ENCODE measurements at places on chromosomes 6 and 20.

- no peak for DNase-seq
Measured at GRCh38 chr6:36777801-36778200, 61.4 kb downstream of the CPNE5 start.

DNA sequence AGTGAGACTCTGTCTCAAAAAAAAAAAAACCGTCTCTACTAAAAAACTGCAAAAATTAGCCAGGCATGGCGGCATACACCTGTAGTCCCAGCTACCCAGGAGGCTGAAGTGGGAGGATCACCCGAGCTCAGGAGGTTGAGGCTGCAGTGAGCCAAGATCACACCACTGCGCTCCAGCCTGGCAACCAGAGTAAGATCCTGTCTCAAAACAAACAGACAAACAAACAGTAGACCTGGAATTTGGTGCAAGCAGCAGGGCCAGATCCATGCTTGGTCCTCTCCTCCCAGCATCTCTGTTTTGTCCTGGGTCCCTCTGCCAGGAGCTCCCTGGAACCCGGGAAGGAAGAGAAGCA lies 11.6 kb downstream of the RIPOR3 start:
- DNase-seq: no peak

DNA sequence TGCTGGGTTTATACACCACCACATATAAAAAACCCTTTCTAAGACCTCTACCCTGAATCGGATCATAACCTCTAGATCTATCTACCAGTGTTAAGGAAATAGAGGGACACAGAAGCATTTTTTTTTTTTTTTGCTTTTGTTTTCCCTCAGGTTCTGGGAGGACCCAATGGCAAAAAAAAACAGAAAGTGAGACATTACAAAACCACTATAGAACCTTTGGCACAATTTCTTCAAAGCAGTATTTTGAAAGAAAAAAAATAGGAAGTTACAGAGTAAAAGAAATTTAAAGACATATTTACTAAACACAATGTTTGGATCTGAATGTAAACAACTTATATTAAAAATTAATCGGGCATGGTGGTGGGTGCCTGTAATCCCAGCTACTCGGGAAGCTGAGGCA lies 1258.7 kb upstream of the GJE1 start:
- no peak for DNase-seq

DNA sequence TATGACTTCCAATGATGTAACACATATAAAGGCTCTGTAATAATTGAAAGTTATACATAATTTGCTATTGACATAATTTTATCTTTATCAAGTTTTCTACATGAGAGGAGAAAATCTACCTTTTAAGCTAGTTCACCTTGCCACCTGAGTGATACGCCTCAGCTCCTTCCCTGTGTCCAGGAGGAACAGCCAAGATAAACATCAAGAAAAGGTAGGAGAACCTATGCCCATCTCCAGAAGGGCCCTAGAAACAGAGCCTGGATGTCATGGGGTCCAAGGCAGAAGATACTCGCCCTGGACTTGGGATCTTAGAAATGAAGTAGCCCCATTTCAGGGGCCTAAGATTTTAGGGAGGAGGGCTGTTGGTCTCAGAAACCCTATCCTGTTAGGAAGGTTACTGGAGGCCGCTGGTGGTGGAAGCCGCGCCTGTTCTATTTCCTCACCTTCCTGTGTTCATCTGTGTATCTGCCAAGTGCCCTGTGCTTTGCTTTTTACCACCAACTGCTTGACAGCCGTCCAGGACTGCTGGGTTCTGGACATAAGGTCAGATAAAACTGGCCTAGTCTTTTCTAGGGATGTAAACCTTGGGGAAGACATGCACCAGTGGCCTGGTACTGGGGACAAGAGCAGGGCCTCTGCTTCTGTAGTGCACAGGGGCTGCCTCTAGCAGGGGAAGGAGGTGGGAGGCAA lies 178.5 kb downstream of the ARID1B start:
- DNase-seq: no peak

- DNase-seq: no peak
Measured at GRCh38 chr6:112150363-112150762, 63.0 kb downstream of the FAM229B start.

DNA sequence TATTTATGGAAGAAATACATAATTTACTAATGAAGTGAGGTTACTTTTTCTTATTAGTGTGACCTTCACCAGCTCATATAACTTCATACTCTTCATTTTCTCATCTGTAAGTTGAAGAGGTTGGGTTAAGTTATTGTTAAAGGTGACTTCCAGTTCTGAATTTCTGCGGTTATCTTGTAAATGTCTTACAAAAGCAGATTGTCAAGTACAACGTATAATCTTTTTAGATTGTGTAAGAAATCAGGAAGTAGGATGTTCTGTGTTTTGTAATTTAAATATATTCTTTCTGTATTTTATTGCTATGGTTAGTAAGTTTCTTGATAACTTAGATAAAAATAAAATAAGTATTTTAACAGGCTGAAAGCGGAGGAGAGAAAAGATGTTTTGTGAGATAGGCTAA lies 12.0 kb downstream of the WTAP start:
- no peak for DNase-seq

- DNase-seq: no peak
Measured at GRCh38 chr6:111626441-111626840, 20.8 kb upstream of the TRAF3IP2 start.

- no peak for DNase-seq
Measured at GRCh38 chr20:12715371-12715770, 293.4 kb upstream of the SPTLC3 start.

GRCh38 chr20:18683839-18684238 lies 96.0 kb downstream of the DTD1 start:
- DNase-seq: no peak

DNA sequence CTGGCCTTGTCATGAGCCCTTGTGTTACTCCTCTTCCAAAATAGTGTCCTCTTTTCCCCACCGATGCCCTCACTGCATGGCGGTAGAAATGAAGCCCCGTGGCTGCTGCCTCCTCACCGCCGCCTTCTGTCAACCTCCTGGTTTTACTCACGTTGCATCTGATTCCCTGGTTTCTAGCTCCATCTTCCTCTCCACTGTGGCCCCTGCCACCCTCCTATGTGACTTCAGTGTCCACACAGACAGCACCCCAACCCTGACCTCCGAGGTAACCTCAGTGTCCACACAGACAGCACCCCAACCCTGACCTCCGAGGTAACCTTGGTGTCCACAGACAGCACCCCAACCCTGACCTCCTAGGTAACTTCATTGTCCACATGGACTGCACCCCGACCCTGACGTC lies 122.8 kb upstream of the THBS2 start:
- DNase-seq: no peak

DNA sequence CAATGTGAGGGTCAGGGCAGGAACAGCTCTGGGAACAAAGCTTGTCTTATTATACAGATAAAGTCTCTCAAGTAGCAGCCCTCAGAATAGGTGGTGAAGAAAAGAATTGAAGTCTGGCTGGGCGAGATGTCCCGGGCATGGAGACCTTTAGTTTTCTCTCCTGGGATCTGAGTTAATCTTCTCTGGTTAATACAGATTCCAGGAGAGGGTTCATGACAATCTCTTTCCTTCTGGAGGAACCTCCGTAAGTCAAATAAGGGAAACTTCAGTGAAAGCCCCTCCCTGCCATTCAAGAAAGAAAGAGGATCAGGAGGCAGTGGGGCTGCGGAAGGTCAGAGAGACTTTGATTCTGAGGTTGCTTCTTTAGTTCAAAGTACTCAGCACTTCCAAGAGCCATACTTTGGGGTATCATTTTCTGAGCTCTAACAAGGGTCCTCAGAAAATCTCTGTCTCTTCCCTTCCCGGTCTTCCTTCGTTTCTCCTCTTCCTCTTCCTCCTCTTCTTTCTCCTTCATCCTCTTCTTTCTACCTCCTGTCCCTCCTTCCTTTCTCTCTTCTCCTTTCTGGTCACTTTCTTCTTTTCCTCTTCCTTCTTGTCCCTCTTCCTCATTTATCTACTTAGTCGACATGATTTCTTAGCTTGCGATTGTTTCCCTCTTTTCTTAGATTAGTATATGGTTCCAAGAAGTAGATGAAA lies 4.6 kb upstream of the ZNF184 start:
- DNase-seq: no peak

DNA sequence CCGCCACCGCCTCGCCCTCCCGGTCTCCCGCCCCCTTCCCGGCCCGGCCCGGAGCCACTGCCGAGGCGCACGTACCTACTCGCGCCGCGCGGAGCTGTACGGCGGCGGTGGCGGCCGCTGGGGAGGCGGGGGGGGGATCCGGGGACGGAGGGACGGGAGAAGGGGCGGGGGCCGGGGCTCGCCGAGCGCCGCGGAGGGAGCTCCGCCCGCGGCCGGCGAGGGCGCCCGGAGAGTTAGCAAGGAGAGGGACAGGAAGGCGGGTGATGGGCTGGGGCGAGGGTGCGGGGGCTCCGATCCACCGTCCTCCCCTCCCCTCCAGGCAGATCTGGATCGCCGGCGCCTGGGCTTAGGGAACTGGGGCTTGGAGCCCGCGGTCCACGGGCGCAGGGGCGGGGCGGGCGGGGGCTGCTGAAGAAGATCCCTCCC lies 548 bp upstream of the TMEM74B start:
- DNase-seq: no peak

DNA sequence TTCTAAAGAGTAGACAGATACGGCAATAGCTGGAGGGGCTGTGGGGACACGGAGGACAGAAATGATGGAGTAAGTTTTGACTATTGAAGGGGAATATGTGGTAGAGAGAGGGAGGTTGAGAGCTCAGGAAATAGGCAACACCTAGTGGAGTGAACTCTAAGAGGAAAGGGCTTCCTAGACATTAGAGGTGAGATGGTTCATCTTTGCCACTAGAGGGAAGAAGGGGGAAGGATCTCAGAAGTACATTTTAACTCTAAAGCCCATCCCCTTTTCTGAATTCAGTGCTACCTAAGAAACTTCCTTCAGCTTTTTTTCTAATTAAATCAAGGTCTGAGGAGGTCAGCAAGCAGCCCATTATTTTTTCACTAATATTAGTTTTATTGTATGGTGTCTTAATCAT lies 689.4 kb upstream of the MAP3K7 start:
- DNase-seq: no peak

Measured in CD4-positive, alpha-beta T cell (primary cell).